IPS DF 6.9 (cell line): ENCODE measurements at places on chromosomes 4 and X.

DNA sequence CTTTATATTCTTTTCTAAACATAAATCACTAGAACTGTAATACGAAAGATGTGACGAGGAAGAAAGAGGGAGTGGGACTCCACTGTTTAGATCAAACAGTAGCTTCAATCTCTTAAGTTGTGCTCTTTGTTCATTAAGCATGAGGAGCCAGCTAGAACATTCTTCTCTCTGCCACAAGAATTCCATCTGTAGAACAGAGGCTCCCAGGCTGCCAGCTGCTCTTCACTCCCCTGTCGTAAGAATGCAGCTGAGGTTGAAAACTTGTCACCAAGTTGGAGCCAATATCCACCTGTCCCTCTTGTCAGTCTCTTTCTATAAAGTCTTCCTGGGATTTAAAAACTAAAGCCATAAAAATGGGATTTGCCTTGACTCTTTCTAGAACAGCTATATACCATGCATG is 65.0 kb upstream of the SEC24B start:
- DNase-seq = no peak

DNA sequence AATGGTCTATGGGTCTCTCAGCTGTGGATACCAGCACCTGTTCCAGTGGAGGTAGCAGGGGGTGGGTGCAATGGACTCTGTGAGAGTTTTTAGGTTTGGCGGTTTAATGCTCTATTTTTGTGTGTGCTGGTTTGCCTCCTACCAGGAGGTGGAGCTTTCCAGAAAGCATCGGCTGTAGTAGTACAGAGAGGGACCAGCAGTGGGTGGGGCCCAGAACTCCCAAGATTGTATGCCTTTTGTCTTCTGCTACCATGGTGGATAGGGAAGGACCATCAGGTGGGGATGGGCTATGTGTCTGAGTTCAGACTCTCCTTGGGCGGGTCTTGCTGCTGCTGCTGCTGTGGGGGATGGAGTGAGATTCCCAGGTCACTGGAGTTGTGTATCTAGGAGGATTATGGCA is 557.2 kb upstream of the GRID2 start:
- DNase-seq = no peak

GRCh38 chr4:81704461-81704860 is 232.8 kb upstream of the RASGEF1B start:
- DNase-seq = no peak

GRCh38 chr4:6753103-6753560 is 29.4 kb upstream of the KIAA0232 start:
- DNase-seq = no peak

DNA sequence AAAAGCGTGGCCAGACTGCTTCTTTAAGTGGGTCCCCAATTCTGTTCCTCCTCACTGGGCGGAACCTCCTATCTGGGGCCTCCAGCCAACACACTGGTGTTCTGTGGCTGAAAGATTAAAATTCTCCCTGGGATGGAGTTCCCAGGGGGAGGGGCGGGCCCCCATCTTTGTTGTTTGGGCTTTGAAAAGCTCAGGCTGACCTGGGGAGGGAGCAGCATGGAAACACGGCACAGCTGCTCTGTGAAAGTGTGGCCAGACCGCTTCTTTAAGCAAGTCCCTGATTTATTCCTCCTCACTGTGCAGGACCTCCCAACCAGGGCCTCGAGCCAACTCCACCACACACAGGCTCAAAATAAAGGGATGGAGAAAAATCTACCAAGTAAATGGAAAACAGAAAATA is 219.5 kb downstream of the TMEM47 start:
- DNase-seq = no peak

DNA sequence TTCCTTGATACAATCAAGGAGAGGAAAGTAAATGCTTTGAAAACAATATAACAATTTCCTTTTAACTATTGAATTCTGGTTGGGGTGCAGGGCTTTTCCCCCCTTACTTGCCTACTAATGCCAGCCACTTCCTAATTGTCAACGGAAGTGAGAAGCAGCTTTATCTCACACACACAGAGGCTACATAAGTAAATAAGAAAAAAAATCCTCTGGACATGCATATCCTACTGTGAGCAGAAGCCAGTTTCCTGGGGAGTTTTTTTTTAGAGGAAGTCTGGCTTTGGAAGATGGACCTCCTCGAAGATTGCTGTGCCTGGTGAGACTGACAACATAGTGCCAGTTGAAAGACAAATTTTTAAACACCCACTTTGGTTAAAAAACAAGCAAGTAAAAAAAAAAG is 180.6 kb downstream of the OPHN1 start:
- DNase-seq = no peak

GRCh38 chr4:33649015-33649414 is 2595.3 kb downstream of the ARAP2 start:
- DNase-seq = no peak

- no peak for DNase-seq
These were observed 167.2 kb downstream of the KDR start for GRCh38 chr4:54958236-54958635.

DNA sequence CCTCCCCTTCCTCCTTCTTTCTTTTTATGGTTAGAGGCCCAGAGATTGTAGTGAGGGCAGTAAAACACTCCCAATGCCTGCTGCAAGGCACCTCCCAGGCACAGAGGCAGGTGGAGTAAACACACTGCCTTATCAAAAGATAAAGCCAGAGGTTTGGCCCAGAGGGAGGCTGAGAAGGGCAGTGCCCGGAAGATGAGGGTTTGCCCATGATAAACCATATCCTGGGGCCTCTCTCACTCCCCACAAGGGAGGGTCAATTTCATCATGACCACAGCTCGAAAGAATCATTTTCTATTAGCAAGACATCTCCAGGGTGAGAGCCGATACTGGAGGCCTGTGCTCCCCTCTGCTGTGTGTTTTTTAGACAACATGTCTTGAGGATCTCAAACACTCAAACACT is 98.5 kb upstream of the FAM9C start:
- no peak for DNase-seq

DNA sequence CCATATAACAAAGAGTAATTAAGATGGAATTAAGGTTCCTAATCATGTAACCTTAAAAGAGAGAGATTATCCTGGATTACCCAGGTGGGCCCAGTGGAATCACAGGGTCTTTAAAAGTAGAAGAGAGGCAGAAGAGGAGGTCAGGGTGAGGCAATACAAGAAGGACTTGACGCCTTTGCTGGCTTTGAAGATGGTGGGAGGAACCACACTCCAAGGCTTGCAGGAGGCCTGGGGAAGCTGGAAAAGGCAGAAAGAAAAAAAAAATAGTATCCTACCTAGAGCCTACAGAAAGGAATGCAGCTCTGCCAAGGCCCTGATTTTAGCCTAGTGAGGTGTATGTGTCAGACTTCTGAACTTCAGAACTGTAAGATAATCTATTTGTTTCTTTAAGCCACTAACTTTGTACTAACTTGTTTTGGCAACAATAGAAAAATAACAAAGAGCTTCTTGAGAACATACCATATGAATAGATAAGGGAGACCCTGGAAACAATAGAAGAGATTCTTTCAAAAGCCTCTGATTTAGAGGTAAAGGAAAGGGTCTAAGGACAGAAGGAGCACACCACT is 229.9 kb upstream of the TTC29 start:
- no peak for DNase-seq

DNA sequence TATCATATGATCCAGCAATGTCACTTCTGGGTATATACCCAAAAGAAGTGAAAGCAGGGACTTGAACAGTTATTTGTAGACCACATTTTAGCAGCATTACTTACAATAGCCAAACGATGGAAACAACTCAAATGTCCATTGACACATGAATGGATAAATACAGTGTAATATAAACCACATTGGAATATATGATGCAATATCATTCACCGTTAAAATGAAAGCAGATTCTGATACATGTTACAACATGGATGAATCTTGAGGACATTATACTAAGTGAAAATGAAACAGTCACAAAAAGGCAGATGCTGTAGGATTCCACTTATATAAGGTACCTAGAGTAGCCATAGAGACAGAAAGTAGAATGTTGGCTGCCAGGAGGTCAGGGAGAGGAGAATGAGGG is 130.5 kb upstream of the SMAD1 start:
- DNase-seq = no peak

- no peak for DNase-seq
These were observed 89.3 kb downstream of the DDIT4L start for GRCh38 chr4:100100985-100101384.

GRCh38 chr4:92636038-92636806 is 332.5 kb downstream of the GRID2 start:
- DNase-seq = no peak

DNA sequence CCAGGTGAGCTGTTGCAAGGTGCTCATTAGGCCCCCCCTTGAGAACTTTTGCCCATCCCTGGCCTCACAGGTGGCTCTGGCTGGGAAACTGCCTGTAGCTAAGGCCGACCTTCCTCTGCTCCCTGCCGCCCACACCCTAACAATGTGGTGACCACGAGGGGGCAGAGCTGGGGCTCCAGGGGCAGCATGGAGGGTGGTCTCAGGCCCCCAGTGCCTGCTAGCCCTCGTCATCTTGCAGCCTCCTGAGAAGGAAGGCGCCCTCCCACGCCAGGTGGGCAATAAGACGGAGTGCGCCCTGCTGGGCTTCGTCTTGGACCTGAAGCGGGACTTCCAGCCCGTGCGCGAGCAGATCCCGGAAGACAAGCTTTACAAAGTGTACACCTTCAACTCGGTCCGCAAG is 32.4 kb downstream of the ATP2B3 start:
- no peak for DNase-seq

GRCh38 chr4:71198958-71199357 is 139.9 kb upstream of the SLC4A4 start:
- no peak for DNase-seq

DNA sequence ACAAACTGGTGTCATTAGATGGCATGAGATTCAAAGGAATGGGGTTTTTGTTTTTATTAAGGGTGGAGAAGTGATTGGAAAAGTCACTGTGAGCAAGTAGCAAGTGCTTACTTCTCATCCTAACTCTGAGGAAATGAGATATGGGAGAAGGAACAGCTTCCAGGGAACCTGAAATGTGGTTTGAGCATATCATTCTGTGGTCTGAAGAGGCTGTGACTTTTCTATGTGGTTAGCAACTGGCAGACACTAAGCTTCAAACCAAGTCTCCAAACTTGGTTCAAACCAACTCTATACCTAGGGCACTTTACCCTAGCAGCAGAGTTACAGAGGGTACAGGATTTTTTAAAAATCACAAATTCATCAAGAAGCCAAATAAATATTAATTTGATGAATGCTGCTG is 58.2 kb downstream of the DCLK2 start:
- DNase-seq = no peak

DNA sequence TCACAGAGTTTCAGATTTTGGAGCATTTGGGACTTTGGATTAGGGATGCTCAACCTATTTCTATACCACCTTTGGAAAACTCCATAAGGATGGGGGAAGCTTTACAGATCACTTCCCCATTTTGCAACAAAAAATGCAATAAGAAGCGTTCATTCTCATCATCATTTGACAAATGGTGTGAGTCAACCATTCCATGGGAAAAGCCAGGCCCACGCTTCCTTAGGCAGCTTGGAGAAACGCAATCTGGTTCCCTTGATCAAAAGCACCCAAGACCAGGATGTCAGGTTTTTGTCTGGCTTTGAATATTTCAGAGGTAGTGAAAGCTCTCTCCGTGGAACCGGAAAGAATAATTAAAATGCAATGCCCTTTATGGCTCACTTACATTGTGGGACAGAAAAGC is 79.3 kb upstream of the C4orf50 start:
- DNase-seq = no peak

GRCh38 chr4:1408418-1408817 is 2.2 kb upstream of the NKX1-1 start:
- DNase-seq = no peak

DNA sequence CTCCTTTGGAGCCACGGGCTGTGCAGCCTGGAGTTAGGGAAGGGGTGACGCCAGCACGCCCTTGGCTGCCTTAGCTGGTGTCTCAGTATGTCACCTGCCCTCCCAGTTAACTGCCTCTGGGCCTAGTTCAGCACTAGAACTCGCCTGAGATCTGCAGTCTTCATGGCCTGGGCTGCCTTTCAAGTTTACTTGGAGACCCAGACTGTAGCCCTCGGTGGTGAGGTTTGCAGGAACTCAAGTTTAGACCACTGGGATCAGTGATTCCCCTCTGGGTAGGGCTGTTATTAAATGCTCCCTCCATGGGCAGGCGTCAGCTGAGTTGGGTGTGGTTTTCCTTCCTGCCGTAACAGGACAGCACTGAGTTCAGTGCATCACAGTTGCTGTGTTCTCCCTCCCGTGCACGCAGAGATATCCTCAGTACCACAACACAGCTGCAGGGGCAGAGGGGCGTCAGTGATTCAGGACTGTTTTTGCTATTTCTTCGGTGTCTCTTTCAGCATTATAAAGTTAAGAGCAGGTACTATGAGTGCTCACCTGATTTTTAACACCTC is 30.5 kb downstream of the PLAC8 start:
- DNase-seq = no peak

- DNase-seq = no peak
These were observed 42.7 kb downstream of the GATB start for GRCh38 chr4:151717909-151718628.

DNA sequence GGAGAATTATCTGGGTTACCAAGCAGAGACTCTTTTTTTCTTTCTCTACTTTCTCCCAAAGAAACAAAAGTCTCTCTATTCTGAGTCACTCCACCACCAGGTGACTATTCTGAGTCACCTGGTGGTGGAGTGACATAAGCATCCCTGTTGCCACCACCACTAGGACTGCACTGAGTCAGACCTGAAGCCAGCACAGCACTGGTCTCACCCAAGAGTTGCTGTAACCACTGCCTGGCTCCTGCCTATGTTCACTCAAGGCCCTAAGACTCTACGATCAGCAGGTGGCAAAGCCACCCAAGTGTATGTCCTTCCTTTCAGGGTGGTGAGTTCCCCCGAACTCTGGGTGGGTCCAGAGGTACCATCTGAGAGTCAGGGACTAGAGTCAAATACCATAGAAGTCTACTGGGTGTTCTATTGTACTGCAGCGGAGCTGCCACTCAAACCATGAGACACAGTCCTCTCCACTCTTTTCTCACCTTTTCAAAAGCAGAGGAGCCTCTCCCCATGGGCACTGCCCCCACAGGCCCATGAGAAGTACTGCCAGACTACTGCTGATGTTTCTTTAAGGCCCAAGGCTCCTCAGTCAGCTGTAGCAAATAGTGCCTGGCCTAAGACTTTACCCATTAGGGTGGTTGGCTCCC is 209.6 kb upstream of the IRS4 start:
- no peak for DNase-seq

GRCh38 chr4:66489783-66490452 is 819.6 kb upstream of the EPHA5 start:
- DNase-seq = no peak
